ENCODE measurements at places on chromosomes 1 and 21. TPM values are rescaled to one million over a fixed set of nuclear protein-coding genes. Genes with fewer than 3 reads are reported as not detected.

GRCh38 chr1:109658533-109659042 is 2.7 kb downstream of the GSTM4 start:
- DNase-seq = no peak

DNA sequence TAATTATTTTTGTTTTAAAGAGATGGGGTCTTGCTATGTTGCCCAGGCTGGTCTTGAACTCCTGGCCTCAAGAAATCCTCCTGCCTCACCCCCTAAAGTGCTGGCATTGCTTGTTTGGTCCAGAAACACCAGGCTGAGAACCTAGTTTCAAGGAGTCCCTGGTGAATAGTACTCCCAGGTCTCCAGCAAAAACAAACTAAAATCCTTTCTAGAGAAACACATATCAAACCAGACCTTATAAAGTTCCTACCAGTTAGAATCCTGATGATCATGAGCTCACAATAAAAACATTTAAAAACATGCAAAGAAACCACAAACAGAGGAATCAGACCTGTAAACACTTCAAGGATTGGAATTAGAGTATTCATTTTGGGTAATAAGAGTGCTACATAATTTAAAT is 34.4 kb upstream of the PADI1 start:
- DNase-seq = no peak

GRCh38 chr1:183209533-183210158 is 23.6 kb downstream of the LAMC2 start:
- no peak for DNase-seq

DNA sequence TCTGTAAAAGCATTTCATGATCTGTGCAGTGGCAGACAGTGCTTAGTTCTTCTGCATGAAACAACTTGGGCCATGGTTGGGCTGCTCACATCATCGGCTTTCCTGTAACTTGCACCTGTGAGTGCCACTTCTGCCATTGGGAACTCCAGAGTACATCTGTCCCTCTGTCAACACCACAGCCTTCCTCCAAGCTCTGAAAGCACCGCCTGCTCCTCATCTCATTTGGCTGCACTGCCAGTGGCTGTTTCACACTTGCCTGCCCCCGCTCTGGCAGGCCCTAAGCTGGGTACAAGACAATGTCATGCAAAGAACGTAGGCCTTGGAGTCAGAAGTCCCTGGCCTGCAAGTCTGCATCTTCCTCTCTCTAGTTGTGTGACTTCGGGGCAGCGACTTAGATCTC is 46.4 kb downstream of the DDX20 start:
- no peak for DNase-seq

ALX3 gene
- total RNA-seq = not detected

ATP6V1G3 gene
- total RNA-seq = not detected

DNA sequence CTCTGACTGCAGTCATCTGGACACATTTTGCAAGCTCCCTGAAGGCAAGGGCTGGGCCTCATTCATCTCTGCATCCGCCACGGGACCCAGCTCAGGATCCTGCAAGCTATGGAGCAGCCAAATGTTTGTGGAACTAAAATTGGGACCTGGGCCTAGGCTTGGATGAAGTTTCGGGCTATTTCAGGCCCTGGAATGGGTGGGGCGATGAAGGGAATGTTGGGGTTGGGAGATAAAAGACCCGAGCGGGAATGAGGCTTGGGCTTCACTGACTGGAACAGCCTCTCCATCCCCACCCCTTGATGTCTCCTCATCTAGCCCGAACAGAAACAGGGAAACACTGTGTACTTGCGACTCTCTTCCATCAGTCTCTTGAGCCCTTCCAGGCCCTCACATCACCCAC is 7.3 kb upstream of the AHCYL1 start:
- DNase-seq = no peak

ASCL5 gene
- 0.41 TPM for total RNA-seq

DNA sequence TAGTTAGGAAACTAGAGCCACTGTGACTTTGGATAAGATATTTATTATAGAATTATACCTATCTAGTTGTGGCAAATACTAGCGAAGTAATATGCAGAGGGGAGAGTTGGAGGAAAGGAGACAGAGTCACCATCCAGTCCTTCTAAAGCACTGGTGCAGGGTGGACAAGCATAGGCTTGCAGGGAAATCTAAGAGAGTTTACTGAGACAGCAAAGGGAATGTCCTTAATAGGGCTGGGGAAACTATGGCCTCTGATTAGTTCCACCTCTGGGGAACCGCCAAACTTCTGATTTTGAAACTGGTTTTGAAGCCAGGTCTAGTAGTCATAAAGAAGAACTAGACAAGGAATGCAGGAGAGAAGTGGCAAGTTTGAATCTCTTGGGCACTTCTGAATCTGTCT is 407.9 kb downstream of the VAV3 start:
- DNase-seq = no peak

CHI3L2 gene
- total RNA-seq = not detected

OR2AK2 gene
- total RNA-seq = not detected

- no peak for DNase-seq
These were observed 7.2 kb upstream of the PDE9A start for GRCh38 chr21:42646076-42646825.

- no peak for DNase-seq
These were observed 493.8 kb upstream of the CHRM3 start for GRCh38 chr1:238892612-238893011.

DNA sequence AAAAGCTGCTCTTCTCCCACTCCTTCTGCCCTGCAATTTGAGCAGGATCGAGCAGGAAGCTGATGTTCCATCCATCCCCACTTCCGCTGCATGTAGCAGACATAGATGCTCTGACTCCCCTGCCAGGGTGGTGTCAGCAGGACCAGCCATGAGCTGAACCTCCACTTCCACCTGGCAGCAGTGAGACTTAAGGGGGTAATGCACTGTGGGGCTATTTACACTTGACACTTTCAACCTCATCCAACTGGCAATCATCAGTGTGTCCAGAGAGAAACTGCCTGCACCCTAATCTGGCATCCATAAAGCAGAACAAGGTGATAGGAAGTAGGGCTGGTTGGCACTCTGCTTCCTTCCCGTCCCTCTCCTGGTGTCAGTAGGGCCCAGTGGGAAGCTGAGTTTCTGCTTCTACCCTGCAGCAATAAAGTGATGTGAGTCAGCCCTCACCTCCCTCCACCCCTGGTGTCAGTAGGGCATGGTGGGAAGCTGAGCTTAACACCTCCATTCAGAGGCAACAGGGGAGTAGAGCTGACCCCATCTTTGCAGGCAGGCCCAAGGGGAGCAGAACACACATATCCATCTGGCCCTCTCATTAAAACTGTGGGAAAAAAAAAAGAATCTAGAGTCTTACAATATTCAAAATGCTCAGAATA is 272.3 kb downstream of the PTPRU start:
- DNase-seq = no peak

GRCh38 chr1:94543893-94544635 is 2.5 kb upstream of the F3 start:
- DNase-seq = no peak

DNA sequence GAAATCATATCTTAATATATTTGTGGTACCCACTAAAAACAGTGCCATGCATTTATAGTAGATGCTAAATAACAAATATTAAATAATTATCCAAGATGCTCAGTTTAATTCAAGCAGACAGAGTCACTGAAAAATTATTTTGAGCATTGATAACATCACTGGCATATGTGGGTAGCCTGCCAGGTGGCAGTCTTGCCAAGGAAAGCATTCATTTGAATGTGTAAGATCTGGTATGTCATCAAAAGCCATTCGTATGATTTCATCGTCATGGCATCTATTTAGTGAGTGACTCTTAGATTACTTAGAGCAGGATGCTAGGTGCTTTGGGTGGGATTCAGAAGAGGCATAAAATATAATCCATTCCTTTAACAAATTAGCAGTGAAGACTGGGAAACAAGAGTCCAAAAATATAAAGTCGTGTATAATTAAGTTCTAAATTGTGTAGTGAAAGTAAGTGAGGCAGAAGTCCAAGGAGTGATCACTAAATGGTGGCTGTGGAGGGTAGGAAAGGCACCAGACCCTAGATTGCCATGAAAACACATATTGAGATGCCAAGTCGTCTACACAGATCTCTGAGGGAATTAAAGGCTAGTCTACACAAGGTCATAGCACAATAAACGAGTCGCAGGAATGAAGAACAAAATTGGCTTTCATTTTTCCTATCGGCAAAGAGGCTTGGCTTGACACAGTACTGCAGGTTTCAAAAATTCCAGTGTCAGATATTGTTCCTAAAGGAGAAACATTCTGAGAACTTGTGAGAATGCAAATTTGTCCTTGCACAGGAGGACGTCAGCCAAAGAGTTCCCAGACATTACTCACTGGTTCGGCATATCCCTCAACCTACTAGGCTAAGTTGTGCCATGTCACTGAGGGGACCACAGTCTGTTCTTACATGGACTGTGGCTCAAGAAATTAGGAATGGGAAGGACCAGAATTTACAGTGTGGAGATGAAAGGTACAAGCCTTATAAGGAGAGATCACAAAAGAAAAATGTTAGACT is 130.8 kb downstream of the LYPLAL1 start:
- DNase-seq = no peak

DNA sequence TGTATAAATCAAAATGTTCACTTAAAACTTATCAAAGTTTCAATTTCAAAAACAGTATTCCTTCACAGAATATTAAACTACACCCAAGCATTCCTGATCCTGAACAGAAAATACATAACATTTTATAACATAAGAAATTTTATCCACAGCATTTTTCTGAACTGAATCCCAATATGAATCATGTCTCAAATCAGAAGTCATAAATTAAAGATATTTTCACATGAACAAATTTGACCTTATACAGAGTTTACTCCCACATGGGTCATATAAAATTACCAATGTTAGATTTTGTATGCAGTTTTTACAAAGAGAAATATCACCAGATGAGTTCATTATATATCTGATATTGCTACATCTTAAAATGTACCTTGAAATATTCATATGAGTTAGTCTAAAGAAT is 48.6 kb upstream of the ASPM start:
- DNase-seq = no peak

DNA sequence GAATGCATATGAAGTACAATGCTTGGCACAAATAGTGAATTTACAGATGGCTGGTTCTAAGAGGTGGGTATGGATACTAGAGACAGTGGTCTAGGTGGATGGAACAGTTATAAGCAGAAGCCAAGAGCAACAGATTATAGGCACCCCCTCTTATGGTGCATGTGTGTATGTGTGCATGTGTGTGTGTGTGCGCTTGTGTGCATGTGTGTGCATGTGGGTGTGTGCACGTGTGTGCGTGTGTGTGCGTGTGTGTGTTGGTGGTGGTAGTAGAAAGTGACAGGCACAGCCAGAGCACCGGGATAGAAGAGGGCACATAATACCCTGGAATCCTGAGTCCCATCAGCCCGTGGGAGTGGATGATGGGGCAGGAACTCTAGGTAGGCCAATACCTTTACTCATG is 1.3 kb downstream of the NCMAP start:
- DNase-seq = no peak

KRTAP21-2 gene
- not detected for total RNA-seq

GRCh38 chr21:35783721-35784120 is 276.6 kb downstream of the SETD4 start:
- no peak for DNase-seq

SYPL2 gene
- total RNA-seq = 1.5 TPM

Measured in H1 (cell line).